Thymus (tissue), 14 donors: ENCODE measurements at places on chromosomes 5 and 9.

GRCh38 chr5:134444941-134445471 is 33.3 kb upstream of the CDKN2AIPNL start:
- no peaks in the 10 kb centered on the region for H3K4me1 ChIP-seq
- no peak overlapping the region for H3K4me3 ChIP-seq
- no peak overlapping the region for H3K27ac ChIP-seq
- no peak for DNase-seq
- no peaks in the 10 kb centered on the region for H3K36me3 ChIP-seq

GRCh38 chr9:107170801-107171200 is 112.3 kb upstream of the RAD23B start:
- no peak overlapping the region for H3K27ac ChIP-seq
- H3K27me3 ChIP-seq = no peaks in the 10 kb centered on the region
- DNase-seq = no peak
- H3K36me3 ChIP-seq = no peaks in the 10 kb centered on the region
- H3K4me1 ChIP-seq = no peaks in the 10 kb centered on the region

- DNase-seq = no peak
- no peaks in the 10 kb centered on the region for H3K27me3 ChIP-seq
- H3K27ac ChIP-seq = no peak overlapping the region
- H3K36me3 ChIP-seq = no peaks in the 10 kb centered on the region
- no peaks in the 10 kb centered on the region for H3K4me1 ChIP-seq
Measured at GRCh38 chr5:168714046-168714445, 134.9 kb upstream of the PANK3 start.

GRCh38 chr5:126192226-126192625 is 231.0 kb upstream of the GRAMD2B start:
- H3K4me1 ChIP-seq = no peaks in the 10 kb centered on the region
- no peak for DNase-seq
- H3K4me3 ChIP-seq = no peak overlapping the region
- H3K27me3 ChIP-seq = no peaks in the 10 kb centered on the region

DNA sequence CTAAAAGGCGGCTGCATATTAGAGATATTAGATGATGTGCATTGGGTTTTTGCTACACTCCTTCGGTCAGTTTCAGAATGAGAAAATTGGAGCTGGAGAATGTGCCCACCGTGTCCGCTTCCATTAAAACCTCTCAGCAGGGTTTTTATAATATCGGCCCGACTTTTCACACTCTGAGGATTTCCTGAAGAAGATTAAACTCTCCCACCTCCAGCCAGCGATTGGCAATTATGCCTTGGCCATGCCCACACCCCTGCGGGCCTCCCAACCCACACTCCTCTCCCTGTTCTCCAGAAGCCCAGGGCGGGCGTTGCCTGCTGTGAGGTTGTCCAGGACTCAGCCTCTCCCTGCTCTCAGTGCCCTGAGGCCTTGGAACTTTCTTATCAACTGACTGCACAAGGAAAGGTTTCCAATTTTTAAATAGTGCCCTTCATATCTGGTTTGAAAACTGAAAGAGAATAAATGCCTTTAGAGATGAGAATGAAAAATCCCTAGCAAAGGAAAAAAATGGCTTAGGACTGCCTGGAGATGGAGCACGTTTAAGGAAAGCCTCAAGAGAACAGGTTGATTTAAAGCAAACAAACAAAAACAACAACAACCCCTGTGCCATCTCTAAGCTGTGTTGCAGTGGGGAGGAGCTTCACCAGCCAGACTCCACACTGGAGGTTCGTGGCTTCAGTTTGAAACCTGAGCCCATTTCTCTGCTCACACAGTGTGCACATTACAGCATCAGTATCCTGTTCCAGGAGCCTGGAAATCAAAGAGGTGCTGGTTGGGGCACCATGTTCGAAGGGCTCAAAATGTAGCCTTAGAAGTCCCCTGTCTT is 292.9 kb downstream of the NSG2 start:
- DNase-seq = no peak
- no peaks in the 10 kb centered on the region for H3K36me3 ChIP-seq
- no peaks in the 10 kb centered on the region for H3K4me1 ChIP-seq
- no peak overlapping the region for H3K4me3 ChIP-seq

- no peaks in the 10 kb centered on the region for H3K4me1 ChIP-seq
- H3K27me3 ChIP-seq = no peaks in the 10 kb centered on the region
- no peaks in the 10 kb centered on the region for H3K36me3 ChIP-seq
- H3K4me3 ChIP-seq = no peak overlapping the region
Measured at GRCh38 chr5:118616281-118616680, 372.1 kb downstream of the DTWD2 start.

- H3K36me3 ChIP-seq = no peaks in the 10 kb centered on the region
- H3K27ac ChIP-seq = no peak overlapping the region
- no peak overlapping the region for H3K4me3 ChIP-seq
- H3K4me1 ChIP-seq = no peaks in the 10 kb centered on the region
Measured at GRCh38 chr9:15244001-15244441, 63.0 kb downstream of the TTC39B start.

DNA sequence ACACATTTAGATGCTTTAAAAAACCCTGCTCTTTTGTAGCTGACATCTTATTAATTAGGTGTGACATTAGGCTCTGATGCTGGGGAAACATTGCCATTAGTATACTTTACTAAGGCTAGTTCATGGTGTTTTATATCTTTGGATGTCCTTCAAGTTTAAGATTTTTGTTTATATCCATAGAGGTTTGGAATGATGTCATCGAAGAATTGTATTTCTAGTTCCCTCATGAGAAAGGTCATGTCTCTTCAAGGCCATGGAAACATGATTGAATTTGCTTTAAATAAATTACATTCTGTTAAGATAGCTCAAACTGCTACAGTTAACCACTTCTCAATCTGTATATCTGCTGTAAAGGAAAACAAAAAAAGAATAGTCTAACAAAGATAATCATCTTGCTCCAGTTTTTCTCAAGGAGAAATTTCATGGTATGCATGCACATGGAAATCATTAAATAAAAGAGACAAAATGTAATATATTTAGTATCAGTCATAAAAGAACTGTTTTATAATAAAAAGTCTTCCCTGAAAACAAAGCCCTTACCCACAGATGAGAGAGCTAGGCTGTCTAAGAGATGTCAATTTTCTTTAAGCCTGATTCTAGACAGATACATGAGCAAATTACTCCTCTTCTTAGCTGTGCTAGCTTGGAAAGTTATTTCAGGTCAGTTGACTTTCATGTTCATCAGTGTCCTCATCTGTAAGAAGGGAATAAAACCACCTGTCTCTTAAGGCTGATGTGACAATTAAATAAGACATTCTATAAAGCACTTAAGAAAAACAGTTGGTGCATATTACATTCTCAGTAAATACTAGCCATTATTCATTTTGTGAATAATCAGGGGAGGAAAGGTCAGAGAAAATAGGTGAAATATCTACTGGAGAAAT is 25.0 kb upstream of the STARD4 start:
- no peaks in the 10 kb centered on the region for H3K4me1 ChIP-seq
- no peak overlapping the region for H3K27ac ChIP-seq
- H3K27me3 ChIP-seq = no peaks in the 10 kb centered on the region
- no peaks in the 10 kb centered on the region for H3K36me3 ChIP-seq

DNA sequence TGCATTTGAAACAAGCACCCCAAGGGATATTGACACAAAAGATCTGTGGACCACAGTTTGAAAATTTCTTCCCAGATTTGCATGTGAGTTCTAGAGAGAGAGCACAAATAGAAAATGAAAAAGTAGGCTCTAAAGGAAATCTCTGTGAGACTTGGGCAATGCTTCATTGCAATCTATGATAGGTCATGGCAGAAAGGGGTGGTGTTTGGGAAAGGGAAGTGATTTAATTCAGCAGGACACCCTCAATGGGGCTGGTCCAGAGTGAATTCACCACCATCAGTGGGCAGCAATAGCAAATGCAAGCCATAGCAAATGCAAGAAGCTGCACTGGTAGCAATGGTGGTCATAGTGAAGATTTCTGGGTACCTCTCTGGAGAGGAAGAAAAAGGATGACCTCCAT is 58.1 kb downstream of the ANKRD55 start:
- DNase-seq = no peak
- H3K4me1 ChIP-seq = peaks cover 4% of the 10 kb centered on the region
- no peaks in the 10 kb centered on the region for H3K27me3 ChIP-seq
- H3K4me3 ChIP-seq = no peak overlapping the region
- no peaks in the 10 kb centered on the region for H3K36me3 ChIP-seq

- no peak for DNase-seq
- no peaks in the 10 kb centered on the region for H3K4me1 ChIP-seq
- no peak overlapping the region for H3K27ac ChIP-seq
- no peaks in the 10 kb centered on the region for H3K27me3 ChIP-seq
Measured at GRCh38 chr9:135522931-135523330, 1.7 kb downstream of the LCN1 start.

DNA sequence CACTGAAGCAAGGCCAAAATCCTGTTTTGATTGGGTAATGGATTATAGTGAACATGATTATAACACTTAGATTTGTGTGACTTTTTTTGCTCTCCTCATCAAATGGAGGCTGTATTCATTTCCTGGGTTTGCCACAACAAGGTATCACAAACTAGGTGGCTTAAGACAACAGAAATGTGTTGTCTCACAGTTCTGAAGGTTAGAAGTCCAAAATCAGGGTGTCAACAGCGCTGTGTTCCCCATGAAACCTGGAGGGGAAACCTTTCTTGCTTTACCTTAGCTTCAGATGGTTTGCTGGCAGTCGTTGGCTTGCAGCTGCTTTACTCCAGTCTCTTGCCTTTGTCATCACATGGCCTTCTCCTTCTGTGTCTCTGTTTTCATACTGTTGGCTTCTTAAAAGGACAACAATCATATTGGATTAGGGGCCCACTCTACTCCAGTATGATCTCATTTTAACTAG is 32.4 kb downstream of the CDC42SE2 start:
- H3K27ac ChIP-seq = peak overlapping the region; percentile 46
- H3K27me3 ChIP-seq = no peaks in the 10 kb centered on the region
- no peak overlapping the region for H3K4me3 ChIP-seq

- no peak overlapping the region for H3K4me3 ChIP-seq
- H3K27me3 ChIP-seq = peaks cover 2% of the 10 kb centered on the region
- peaks cover 11% of the 10 kb centered on the region for H3K4me1 ChIP-seq
Measured at GRCh38 chr5:172281346-172281745, 2.2 kb downstream of the UBTD2 start.

- H3K27ac ChIP-seq = no peak overlapping the region
- no peak overlapping the region for H3K4me3 ChIP-seq
- no peak for DNase-seq
- no peaks in the 10 kb centered on the region for H3K4me1 ChIP-seq
- H3K36me3 ChIP-seq = peaks cover 4% of the 10 kb centered on the region
Measured at GRCh38 chr5:64759960-64760660, 8.4 kb downstream of the SREK1IP1 start.

GRCh38 chr5:180950291-180950949 is 38.2 kb upstream of the BTNL3 start:
- no peak overlapping the region for H3K27ac ChIP-seq
- DNase-seq = no peak
- no peak overlapping the region for H3K4me3 ChIP-seq
- no peaks in the 10 kb centered on the region for H3K4me1 ChIP-seq

- DNase-seq = no peak
- H3K27me3 ChIP-seq = peaks cover 2% of the 10 kb centered on the region
- no peak overlapping the region for H3K27ac ChIP-seq
- H3K4me1 ChIP-seq = no peaks in the 10 kb centered on the region
- no peak overlapping the region for H3K4me3 ChIP-seq
- no peaks in the 10 kb centered on the region for H3K36me3 ChIP-seq
Measured at GRCh38 chr5:159043590-159043989, 56.1 kb downstream of the EBF1 start.

- H3K27me3 ChIP-seq = no peaks in the 10 kb centered on the region
- H3K27ac ChIP-seq = no peak overlapping the region
- no peak overlapping the region for H3K4me3 ChIP-seq
Measured at GRCh38 chr5:116543501-116543900, 31.1 kb downstream of the SEMA6A start.

- DNase-seq = no peak
- no peak overlapping the region for H3K4me3 ChIP-seq
- H3K4me1 ChIP-seq = peaks cover 9% of the 10 kb centered on the region
- no peak overlapping the region for H3K27ac ChIP-seq
- H3K27me3 ChIP-seq = no peaks in the 10 kb centered on the region
Measured at GRCh38 chr5:113052041-113052795, 75.6 kb downstream of the DCP2 start.

- DNase-seq = no peak
- no peak overlapping the region for H3K27ac ChIP-seq
Measured at GRCh38 chr9:107276966-107277710, 5.9 kb upstream of the RAD23B start.

DNA sequence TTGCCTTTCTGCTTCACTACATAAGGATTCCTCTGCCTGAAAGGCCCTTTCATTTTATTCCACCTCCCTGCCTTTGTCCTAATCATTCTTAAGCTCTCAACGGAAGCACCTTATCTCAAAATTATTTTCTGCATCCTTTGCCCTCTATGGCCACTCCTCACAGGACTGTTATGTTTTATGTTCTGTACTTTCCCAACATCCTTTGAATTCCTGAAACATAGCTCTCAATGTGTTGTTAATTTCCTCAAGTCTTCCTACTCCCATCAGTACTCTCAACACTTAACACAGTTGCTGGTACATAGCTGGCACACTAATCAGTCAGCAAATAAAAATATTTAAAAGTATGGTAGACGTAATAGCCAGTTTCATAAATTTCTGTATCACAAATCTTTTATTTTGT is 193.0 kb downstream of the RFX3 start:
- no peaks in the 10 kb centered on the region for H3K4me1 ChIP-seq
- H3K36me3 ChIP-seq = no peaks in the 10 kb centered on the region
- no peak overlapping the region for H3K4me3 ChIP-seq
- no peak for DNase-seq

GRCh38 chr9:97651646-97652045 is 18.0 kb downstream of the NCBP1 start:
- H3K4me1 ChIP-seq = no peaks in the 10 kb centered on the region
- H3K27me3 ChIP-seq = no peaks in the 10 kb centered on the region
- no peak overlapping the region for H3K4me3 ChIP-seq
- H3K36me3 ChIP-seq = peaks cover 56% of the 10 kb centered on the region

DNA sequence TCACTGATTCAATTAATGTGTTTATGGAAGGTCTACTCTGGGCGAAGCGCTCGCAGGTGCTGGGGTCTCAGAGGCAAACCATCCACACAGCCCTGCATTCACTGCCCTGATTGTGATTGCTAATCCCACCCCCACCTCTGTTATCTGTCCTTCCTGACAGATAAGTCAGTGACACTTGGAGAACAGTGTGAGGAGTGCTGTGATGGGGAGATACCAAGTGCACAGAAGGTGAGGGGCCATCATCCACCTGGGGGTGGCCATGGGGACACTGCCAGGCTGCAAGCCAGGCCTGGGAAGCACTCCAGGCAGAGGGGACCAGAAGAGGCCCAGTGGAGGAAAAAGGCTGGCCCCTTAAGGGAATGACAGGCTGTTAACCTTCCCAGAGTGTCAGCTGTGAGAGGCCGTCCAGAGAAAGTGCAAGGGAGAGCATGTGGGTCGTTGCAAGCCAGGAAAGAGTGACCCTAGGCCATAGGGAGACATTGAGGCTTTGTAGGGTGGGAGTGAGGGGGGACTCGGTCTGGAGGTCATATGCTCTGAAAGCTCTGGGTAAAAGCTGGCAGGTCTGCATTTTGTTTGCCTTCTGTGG is 18.0 kb downstream of the IL9 start:
- H3K27ac ChIP-seq = no peak overlapping the region
- DNase-seq = no peak
- H3K4me1 ChIP-seq = no peaks in the 10 kb centered on the region
- H3K4me3 ChIP-seq = no peak overlapping the region
- peaks cover 4% of the 10 kb centered on the region for H3K27me3 ChIP-seq
- no peaks in the 10 kb centered on the region for H3K36me3 ChIP-seq
